ENCODE measurements at places on chromosomes 2 and 18.

GRCh38 chr2:97992836-97993825, 2.6 kb downstream of the TMEM131 start:
- no peak for DNase-seq

GRCh38 chr2:116680256-116680936, 1134.1 kb upstream of the DDX18 start:
- no peak for DNase-seq

GRCh38 chr2:16745466-16745865, 79.8 kb upstream of the CYRIA start:
- no peak for DNase-seq

- DNase-seq: no peak
Measured at GRCh38 chr2:12289120-12289802, 427.5 kb upstream of the TRIB2 start.

DNA sequence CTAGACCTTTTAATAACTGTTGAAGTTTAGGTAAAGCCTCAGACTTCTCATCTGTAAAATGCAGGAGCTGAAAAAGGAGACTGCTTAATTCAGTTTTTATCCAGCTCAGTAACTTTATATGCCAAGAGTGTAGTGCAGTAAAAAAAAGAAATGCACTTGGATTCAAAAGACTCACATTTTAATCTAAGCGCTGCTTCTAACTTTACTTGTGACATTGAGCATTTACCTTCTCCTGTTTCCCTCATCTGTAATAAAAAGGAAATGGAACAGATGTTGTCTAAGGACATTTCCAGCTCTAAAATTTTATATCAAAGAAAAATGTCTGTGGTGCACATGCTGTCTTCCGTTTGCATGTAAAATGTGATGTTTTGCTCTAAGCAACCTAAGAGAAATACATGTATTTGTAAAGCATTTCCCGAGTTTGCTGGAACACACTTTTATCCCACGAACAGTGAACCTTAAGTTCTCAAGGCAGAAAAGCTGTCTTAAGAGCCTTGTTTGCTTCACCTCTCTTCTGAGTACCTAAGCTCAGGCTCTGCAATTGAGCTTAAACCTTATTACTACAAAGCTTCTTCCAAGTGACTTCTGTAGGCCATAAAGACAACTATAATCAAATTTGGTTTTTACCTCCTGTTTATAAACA, 24.2 kb upstream of the TANK start:
- no peak for DNase-seq

- no peak for DNase-seq
Measured at GRCh38 chr2:227079726-227080125, 84.3 kb downstream of the COL4A4 start.

- DNase-seq: no peak
Measured at GRCh38 chr2:202031246-202031951, 2.3 kb upstream of the FZD7 start.

GRCh38 chr2:217954469-217954868, 48.3 kb downstream of the TNS1 start:
- DNase-seq: no peak

- peak; percentile 75 for DNase-seq
Measured at GRCh38 chr2:199458009-199458805, 468 bp upstream of the SATB2 start.
